ENCODE measurements at places on chromosomes 1 and 21. TPM values are rescaled to one million over a fixed set of nuclear protein-coding genes. Genes with fewer than 3 reads are reported as not detected.

The CACYBP gene
- total RNA-seq = 71.7 TPM

The SHISA4 gene
- 27.1 TPM for total RNA-seq

The TRMT1L gene
- total RNA-seq = 16.5 TPM

- no peak for DNase-seq
Observed at GRCh38 chr1:203283597-203283996, 21.7 kb upstream of the BTG2 start.

DNA sequence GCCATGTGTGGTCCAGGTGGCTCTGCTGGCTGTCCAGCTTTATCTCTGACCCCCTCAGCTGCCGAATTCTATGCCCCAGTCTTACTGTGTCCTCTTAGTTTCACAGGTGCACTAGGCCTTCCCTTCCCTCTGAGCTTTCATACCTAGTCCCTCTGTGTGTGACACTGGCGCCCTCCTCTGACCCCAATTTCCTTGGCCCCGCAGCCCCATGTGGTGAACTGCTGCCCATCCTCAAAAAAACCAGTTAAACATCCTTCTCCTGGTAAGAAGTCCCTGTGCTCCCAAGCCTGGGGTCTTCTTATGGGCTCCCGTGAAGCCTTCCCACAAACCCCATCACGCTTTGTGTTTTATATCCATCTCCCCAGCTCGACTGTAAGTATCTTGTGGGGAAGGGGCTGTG lies 93.9 kb upstream of the TSPAN2 start:
- no peak for DNase-seq

DNA sequence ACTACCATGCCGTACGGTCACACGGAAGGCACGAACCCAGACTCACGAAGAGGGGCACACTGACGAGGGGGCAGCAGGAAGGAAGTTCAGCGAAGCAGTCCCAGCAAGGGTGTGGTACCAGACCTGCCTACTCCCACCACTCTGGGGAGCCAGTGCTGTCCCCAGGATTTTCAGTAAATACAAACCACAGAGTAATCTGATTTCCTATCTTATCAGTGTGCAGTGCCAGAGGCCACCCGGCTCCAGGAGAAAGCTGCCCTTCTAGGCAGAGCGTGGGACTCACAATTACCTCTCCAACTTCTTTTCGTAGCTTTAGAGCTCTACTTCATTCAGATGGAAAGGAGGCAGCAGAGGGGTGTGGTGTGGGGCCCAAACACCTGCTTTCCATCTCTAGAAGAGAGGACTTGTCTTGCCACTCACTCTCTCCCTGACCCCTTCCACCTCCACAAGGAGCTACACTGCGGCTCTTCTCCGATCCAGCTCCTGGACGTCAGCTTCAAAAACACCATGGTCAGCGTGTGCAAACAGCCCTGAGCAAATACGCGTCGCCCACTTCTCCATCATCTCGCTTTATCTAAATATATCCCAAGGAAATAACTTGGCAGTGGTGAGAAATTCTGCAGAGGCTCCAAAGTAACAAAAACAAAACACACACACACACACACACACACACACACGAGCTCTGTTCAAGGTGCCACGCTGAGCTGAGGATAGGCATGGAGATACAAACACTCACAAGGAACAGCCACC lies 98.5 kb downstream of the MRPL37 start:
- DNase-seq = no peak

The PTPN7 gene
- total RNA-seq = not detected

The ATP1A1 gene
- 122 TPM for total RNA-seq

DNA sequence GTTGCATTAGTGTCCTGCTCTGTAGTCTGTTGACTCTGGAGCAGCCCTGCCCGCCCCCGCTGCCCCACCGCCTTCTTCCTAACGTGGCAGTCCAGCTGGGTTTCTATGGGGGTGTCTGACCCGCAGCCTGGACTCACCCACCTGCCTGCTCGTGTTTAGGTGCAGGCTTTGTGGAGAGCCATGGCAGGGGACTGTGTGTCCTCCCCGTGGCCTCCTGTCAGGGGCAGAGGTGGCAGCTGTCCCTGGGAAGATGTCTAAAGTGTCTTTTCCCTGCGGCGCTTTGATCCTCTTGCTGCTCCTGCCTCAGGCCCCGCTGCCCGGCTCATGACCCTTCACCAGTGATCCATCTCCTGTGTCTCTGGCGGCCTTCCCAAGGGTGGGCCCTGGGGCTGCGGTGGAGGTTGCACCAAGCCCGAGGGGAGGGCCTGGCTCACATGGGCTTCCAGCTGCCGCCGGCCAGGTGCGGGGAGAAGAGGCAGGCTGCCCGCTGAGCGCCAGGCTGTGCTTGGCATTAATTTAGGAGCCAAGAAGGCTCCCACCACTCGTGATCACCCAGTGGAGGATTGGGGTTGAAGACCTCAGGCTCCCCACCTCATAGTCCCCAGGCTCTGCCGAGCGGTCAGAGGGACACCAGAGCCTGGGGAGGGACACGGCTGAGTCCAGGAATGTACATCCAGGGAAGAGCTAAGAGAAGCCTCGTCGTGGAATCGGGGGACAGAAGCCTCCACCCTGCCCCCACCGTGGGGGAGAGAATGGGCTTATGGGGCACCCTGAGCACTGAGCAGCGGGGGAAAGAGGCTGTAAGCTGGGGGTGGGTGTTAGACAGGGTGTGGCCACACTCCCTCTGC lies 44.1 kb downstream of the COL18A1 start:
- peak; percentile 79 for DNase-seq

The GJA5 gene
- total RNA-seq = not detected

DNA sequence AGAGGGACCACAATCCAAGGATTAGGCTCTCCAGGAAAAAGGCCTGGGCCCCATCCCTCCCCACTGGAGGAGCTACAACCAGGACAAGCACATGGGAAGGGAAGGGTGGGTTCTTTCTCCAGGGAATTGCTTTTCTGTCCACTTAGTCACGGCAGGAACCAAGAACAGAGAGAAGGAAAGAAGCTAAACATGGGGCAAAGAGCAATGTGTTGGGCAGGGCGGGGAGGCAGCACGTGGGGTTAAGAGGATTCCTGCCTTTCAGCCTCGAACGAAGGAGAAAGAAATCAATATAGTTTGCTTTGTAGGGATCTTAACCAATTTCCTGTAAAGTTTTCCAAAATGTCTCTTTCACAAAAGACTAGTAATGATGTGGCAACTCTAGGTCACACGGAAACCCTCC lies 21.7 kb downstream of the ERI3 start:
- DNase-seq = no peak

DNA sequence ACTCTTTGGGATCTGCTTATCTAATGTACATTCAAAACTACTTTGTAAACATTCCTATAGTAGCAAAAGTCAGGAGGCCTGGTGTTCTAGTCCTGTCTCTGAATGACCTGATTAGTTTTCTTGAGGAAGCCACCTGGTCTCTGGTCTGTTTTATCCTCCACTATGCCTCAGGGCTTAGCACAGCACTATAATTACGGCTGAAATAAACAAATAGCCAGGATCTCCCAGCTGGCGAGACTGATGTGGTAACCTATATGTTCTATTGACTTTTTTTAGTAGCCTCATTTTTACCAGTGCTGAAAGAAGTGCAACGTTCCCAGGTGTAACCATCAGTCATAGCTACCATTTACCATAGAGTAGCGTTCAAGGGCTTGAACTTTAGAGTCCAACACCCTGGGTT lies 24.2 kb upstream of the RPL11 start:
- DNase-seq = no peak

The MYBPH gene
- total RNA-seq = 0.29 TPM

GRCh38 chr1:234936612-234937389 lies 191.8 kb downstream of the TOMM20 start:
- DNase-seq = no peak

DNA sequence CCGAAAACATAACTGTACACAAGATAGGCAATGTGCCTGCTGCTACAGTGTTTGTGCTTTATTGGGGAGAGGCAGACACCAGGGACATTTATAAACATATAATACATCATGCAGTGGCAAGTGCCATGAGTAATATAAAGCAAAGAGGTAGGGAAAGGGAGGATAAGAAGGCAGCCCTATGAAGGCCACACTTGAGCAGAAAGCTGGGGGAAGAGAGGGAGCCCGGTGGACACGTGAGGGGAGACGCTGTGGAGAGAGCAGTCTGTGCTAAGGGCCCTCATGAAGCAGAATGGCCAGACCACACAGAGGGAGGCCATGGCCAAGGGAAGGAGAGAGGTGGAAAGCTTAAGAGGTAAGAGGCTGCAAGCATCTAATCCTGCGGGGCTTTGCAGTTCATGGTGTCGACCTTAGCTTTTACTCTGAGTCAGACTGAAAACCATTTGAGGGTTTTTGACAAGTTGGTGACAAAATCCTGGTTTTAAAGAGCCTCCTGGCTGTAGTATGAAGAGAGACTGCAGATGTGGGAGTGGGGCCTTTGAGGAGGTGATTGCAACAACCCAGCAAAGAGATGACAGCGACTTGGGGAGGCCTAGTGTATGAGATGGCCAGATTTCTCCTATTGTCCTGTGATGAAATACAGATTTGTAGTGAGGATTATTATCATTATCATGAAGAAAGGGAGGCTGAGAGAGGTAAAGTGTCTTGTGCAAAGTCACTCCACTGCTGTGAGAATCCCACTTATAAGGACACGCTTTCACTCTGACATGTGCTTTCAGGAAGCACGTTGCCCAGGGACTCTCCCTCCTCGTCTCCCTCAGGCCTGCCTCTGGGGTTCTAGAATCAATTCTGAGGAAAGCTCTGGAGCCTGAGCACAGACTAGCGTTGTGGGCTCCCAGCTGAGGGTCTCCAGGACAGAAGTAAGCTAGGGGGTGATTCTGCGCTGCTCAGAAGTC lies 192.9 kb downstream of the RHOU start:
- no peak for DNase-seq

The CELA2A gene
- total RNA-seq = not detected

The TAS1R1 gene
- total RNA-seq = 0.29 TPM

GRCh38 chr1:109047339-109047738 lies 5.4 kb upstream of the WDR47 start:
- no peak for DNase-seq

GRCh38 chr1:232542633-232543593 lies 87.0 kb downstream of the SIPA1L2 start:
- DNase-seq = no peak

DNA sequence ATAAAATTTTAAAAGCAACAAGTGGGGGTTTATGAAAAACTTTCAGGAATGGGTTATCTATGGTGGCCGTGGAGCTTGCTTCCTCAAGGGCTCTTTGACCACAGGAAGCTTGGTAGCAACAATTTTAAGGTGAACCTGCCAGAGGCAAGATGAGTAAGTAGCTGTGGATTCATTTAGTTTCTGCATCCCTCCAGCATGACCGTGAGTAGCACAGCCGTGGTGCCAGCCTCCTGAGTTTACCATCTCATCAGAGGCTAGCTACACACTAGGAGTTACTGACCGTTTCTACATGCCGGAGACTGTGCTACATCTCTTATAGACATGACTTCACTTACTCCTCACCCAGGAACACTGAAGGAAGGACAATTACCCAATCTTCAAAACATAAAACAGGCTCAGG lies 30.1 kb upstream of the PLEKHG5 start:
- no peak for DNase-seq

GRCh38 chr1:158654571-158654970 lies 31.9 kb downstream of the SPTA1 start:
- no peak for DNase-seq

GRCh38 chr1:41661428-41662060 lies 177.1 kb upstream of the EDN2 start:
- DNase-seq = no peak

- DNase-seq = peak; percentile 99
Observed at GRCh38 chr1:27357281-27358037, 9.3 kb downstream of the MAP3K6 start.

GRCh38 chr1:181704546-181704945 lies 221.2 kb downstream of the CACNA1E start:
- no peak for DNase-seq

The AK5 gene
- total RNA-seq = 38.3 TPM

- DNase-seq = no peak
Observed at GRCh38 chr1:85806236-85806965, 98.2 kb upstream of the ZNHIT6 start.

GRCh38 chr21:16040601-16041000 lies 310.8 kb downstream of the USP25 start:
- no peak for DNase-seq

GRCh38 chr1:19365721-19366120 lies 53.6 kb downstream of the SLC66A1 start:
- DNase-seq = no peak

The RNU1-2 gene
- under 0.01 TPM for total RNA-seq

DNA sequence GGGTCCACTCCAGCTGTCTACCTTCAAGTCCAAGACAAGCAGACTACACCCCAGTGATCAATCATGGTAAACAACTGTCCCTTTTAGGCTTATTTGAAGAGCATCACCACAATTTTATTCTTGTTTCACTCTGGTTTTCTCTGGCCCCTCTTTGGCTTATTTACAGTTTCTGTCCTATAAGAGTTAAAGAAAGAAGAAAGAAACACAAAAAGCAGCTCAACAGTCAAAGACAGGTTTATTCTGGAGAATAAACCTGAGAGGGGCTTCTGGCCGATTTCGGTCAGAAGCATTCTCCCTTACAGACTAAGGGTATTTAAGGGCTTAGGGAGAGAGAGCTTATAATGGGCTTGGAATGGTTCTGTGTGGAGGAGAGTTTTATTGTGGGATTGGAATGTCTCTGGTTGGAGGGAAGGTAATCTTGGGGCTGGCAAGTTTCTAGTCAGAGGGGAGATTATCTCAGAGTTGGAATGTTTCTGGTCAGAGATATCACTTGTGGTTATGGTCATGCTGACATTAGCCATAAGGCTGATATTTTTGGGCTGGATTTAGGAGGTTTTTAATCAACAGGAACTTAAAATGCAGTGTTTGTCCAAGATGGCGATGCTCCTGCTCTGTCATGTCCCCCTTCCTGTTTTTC lies 161.0 kb downstream of the URB2 start:
- DNase-seq = no peak

- DNase-seq = no peak
Observed at GRCh38 chr21:21463456-21463855, 465.2 kb downstream of the NCAM2 start.

DNA sequence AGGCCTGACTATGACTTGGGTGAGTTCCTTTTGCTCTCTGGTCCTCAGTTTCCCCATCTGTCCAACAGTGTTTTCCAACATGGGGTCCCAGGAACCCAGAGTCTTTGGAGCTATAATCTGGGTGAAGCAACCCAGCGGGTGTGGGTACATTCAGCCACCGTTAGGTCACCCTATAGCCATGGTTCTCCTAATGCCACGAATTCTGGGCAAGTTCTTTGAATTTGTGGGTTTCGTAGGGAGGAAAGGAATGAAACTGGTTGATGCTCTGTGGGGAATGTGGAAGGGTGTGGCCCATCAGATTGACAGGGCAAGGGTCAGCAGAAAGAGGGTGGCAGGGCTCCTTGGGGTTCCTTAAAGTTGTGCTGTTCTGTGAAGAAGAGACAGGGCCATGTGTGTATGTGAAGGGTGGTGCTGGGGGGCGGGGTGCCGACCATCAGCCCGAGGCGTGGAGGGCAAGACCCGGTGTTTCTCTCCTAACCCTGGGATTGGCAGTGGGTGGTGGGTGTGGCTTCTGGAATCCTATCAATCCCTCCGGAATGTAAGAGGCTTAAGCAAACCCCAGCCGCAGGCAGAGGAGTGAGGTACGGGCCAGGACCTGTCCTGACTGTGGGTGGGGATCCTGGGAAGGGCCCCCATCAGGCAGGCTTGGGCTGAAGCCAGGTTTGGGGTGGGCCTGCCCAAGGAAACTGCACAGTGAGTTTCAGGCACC lies 35.5 kb upstream of the ZNF362 start:
- DNase-seq = no peak

The VAV3 gene
- total RNA-seq = 0.72 TPM

The BSND gene
- total RNA-seq = not detected

The EYA3 gene
- total RNA-seq = 13.3 TPM

All from osteoblast (primary cell).